ENCODE measurements at places on chromosomes 7 and 10.
A peak's percentile ranks its signal among the peaks of the same experiment; 100 is the strongest.

DNA sequence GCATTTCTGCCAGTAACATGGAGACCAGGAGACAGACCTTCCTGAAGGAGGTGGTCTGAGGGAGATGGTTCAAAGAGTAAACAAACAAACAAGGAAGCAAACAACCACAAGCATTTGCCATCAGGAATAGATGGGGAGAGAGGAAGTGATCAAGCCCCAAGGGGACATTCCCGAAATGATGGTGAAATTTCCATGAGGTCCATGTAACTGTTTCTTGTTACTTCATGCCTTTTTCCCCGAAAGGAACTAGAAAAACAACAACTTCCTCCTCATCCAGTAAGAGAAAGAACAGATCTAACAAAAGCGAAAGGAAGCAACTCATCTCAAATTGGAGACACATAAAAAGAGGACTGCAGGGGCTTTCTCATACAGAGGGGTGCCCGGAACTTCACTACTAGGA lies 152.5 kb upstream of the ZNF32 start:
- DNase-seq = no peak

DNA sequence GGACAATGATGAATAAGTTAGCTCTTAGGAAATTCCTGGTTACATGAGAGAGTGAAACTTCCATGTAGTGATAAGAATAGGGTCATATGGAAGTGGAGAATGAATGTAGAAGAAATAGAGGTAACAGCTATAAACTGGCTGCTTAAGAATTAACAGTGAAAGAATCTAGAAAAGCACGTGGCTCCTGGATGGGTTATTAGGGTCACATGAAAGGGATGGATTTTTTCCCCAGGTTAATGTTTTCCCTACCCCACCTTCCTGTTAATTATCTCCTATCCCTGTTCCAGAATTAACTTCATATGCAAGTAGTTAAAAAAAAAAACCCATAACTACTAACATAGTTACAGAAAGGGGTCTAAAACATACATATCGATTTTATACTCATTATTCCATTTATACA lies 58.0 kb downstream of the ANKIB1 start:
- no peak for DNase-seq

DNA sequence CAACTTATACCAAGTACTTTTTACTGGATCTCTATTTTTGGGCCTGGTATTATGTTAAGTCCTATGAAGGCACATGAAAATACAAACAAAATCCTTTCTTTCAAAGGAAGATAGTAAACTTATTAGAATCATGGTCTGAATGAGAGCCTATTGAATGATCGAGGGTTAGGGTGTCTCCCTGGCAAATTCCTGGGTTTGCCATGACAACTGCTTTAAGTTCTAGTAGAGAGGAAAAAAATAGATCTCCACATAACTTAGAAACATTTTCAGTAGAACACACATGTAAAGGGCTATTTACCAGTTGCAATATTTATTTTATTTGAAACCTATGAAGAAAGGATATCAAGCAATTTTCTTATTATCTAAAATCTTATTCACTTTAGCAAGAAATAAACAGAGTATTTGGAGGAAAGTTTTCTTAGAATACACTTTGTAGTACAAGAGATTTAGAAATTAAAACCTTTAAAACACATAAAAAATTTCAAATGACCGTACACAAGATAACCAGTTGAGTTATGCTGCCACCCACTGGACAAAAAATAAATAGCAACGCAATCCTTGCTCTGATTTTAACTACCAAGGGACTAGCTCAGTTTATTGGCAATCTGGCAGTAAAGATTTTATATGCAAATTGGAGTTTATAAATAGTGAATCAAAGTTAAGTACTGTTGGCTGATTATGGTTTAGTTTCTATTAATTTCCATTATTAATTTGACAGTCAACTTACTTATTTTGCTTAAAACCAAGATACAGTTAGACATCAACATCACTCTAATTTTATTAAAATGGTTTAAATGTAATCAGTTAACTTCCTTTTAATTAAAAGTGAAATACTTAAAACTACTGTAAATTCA lies 33.9 kb downstream of the CACUL1 start:
- peak; percentile 28 for DNase-seq

- no peak for DNase-seq
Measured at GRCh38 chr10:88066876-88067275, 203.5 kb downstream of the PTEN start.

- DNase-seq = no peak
Measured at GRCh38 chr10:102927311-102928010, 9.4 kb downstream of the CNNM2 start.

- no peak for DNase-seq
Measured at GRCh38 chr10:1643161-1643907, 94.0 kb downstream of the ADARB2 start.

GRCh38 chr10:79028056-79028430 lies 40.7 kb upstream of the ZMIZ1 start:
- no peak for DNase-seq

- DNase-seq = no peak
Measured at GRCh38 chr10:101120884-101121653, 10.0 kb upstream of the TLX1 start.

- DNase-seq = no peak
Measured at GRCh38 chr10:85922356-85923129, 444.1 kb downstream of the GRID1 start.

DNA sequence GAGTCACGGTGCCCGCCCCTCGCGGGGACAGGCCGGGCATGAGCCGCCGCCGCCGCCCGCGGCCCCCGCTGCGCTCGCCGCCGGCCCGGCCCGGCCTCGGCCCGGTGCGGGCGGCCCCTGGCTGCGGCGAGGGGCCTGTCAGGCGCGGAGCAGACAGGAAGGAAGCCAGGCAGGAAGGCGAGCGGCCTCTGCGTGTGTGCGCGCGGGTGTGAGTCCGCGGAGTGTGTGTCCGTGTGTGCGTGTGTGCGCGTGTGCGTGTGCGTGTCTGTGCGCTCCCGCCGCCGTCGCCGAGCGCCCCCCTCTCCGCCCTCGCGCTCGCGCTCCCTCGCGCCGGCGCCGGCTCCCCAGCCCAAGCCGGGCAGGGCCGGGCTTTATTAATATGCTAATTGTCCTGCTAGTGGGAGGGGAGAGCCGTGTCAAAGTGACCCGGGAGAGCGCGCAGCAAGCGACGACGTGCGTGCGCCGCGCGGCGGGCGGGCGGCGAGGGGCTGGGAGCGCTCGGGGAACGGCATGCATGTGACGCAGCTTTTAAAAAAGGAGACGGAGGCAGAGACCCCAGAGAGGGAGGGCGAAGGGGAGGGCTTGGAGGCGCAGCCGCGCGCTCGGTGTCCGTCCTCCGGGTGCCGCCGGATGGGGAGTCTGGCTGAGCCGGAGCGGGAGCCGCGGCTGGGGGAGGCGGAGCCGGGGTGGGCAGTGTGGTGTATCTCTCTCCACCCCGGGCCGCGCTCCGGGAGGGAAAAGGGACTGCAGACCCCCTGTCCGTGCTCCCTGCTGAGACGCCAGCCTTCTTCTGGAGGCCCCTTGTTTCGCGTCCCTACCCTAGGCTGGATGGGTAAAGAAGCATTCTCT lies at the start of gene LDB1:
LDB1 (minus strand) TSS at position 227 of the 849 bp plus-strand sequence. CDS start 258 bp downstream, outside the sequence.
- DNase-seq = peak; percentile 86

DNA sequence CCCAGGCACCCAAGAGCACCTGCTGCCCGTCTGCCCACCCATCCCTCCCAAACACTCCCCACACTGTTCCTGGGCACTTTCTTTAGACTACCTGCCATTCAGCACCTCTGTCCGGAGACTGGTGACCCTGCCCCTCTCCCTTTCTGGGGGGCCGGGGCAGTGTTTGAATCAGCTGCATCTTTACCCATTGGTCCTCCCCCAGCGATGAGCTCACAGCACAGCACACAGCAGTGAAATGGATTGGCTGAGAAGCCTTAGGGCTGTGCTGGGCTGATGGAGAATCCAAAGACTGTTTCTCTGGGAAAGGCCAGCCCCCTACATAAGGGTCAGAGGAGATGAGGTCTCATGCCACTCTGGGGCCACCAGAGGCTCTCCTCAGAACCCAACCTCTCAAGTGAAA lies 40.2 kb downstream of the VWA2 start:
- no peak for DNase-seq

DNA sequence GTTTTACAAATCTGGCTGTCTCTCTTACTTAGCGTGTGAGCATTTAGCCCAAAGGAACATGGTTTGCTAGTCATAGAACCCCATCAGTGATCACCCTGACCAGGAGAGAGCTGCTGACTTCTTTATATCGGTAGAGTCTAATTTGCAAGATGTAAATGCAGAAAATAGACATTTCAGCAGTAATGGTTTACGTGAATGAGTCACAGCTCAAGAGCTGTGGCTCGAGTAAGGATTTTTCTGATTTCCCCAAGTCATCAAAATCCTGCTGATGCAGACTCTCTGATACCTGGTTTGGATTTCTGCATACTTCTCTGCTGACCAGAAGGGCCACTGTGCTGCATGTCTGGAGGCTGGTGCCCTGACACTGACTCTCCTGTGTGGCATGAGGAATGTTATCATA lies 25.7 kb downstream of the NUB1 start:
- DNase-seq = no peak

DNA sequence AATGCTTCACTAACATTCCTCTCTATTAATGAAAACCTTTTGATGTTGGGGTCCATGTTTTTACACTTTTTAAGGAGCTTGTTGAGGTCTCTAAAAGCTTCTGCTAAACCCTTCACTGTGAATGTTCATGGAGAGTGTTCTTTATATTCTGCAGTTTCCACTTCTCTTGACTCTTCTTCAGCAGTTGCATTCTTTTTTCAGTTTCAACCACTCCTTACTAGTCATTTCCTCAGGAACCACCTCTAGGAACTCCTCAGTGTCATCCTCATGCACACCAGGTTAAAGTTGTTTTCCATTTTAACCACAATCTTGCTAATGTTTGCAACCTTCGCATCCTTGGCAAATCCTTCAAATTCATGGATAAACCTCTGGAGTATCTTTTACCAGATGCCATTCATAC lies 821.6 kb downstream of the ANKRD7 start:
- DNase-seq = no peak

DNA sequence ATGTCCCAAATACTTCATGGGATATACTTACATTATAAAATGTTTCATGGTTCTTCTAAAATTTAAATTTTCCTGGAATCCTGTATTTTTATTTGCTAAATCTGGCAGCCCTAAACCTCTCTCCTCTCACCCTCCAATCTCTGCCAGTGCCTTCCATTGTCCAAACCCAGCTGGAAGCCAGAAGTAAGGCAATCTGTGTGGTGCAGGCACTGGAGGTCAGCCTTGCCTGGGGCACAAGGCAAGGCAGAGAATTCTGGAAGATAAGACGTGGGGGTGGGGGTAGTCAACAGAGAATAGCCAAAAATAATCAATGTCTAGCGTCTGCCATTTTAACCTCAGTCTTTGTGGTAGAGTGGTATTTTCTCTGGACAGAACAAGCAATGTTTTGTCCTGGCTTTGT lies 381.7 kb downstream of the GPAM start:
- DNase-seq = no peak

DNA sequence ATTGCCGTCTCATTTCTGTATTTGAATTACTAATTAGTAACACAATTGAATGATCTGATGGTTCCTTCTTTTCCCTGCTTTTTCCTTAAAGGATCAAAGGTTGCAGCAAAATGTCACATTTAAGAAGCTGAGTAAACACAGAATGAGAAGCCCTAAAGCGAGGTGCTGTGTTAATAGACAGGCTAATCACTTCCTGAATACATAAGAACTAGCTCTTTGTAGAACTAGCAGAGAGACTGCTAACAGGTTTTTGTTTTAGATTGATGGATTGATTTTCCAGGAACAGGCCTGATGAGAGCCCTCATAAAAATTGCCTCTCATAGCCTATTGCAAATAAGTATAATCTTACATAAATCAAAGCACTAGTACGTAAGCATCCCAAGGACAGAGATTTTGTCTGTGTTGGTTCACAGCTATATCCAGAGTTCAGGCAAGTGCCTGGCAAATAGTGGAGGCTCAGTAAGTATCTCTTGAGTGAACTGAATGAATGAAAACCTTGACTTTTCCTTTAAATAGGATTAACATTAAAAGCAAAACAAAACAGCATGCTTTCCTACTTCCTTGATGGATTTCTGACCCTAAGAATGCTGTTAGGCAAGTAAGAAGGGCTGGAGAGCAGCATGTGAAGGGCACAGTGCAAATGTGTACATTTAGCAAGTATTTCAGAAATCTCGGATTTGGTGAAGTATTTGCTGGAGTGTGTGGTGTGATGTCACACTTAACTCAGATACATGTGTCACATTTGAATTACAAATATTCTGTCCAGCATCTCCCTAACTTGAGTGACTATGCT lies 3.3 kb downstream of the TMEM229A start:
- no peak for DNase-seq

GRCh38 chr7:51311166-51311565 lies 5.4 kb downstream of the COBL start:
- no peak for DNase-seq

- no peak for DNase-seq
Measured at GRCh38 chr7:29935111-29935510, 54.5 kb downstream of the SCRN1 start.

DNA sequence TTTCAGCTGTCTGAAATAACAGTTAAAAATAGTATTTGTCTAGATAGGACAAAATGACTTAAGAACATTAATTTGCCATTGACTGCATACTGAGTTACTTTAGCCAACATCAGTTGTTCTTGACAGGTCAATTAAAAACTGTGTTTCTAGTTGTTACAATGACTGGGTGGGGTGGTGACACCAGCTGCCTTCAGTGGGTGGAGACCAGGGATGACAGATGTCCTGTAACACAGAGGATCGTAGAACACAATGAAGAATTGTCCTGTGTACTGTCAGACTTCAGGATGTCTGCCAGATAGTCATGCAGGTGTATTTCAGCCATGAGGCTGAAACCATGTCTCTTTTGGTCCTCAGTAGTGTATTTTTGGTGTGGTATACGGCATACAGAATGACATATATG lies 24.4 kb downstream of the TRUB1 start:
- DNase-seq = no peak

DNA sequence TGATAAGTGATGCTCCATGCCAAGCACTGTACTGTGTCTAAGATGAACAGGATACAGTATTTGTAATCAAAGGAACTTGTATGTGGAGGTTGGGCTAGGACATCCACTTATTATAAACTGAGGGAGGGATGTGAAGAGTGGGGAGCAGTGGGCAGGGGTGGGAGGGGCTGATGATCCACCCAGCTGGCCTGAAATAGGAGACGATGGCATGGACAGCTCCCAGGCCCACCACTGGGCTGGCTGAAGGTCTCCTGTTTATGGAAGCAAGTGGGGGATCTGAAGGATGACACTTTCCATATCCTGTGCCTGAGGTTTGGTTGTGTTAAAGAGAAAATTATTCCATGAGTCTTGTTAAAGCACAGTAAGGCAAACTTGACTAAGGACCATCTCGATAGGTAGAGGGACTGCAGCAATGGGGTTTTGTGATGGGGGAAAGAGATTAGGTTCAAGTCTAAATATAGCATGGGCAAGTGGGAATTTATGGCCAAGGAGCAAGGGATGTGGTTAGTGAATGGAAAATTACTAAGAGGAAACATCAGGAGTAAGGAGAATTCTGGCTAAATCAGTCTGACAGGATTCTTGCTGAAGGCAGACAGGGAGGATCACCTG lies 124.6 kb downstream of the CCNY start:
- DNase-seq = no peak

GRCh38 chr7:136976504-136977251 lies 108.2 kb downstream of the CHRM2 start:
- no peak for DNase-seq

GRCh38 chr10:15300697-15301096 lies 70.4 kb downstream of the FAM171A1 start:
- DNase-seq = no peak
